ENCODE measurements at places on chromosomes 7 and 10.

DNA sequence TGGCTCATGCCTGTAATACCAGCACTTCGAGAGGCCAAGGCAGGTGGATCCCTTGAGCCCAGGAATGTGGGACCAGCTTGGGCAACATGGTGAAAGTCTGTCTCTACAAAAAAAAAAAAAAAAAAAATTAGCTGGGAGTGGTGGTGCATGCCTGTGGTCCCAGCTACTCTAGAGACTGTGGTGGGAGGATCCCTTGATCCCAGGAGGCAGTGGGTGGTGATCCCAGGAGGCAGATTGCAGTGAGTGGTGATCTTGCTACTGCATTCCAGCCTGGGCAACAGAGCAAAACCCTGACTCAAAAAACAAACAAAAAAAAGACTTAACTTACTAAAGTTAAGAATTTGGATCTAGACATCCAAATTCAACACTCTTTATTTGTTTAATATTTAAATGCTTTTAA lies 10.2 kb upstream of the ADO start:
- no peak for DNase-seq

DNA sequence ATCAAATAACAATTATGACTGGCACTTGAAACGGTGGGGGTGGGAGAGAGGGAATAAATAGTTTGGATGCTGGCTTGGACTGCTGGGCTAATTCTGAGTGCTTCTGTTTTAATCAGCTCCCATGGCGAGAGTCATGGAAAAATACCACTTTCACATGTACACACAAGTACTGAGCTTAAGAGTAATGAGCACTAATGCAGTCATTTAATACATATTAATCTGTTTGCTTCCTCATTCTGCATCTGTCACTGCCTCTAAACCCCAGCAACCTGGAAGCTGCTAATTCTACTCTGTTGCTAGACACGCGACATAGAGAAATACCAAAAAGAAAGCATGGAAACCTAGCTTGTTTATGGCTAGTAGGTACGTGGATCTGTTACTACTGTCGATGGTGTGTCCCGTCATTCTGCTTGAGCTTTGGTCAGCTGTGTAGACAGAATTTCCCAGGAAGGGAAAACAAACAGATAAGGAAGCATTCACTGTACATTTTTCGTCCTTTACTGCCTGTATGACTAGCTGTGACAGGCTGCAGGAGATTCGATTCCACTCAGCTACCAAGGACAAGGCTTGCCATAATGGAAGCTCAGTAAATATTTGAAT lies 238.8 kb downstream of the BAMBI start:
- DNase-seq, result no peak

DNA sequence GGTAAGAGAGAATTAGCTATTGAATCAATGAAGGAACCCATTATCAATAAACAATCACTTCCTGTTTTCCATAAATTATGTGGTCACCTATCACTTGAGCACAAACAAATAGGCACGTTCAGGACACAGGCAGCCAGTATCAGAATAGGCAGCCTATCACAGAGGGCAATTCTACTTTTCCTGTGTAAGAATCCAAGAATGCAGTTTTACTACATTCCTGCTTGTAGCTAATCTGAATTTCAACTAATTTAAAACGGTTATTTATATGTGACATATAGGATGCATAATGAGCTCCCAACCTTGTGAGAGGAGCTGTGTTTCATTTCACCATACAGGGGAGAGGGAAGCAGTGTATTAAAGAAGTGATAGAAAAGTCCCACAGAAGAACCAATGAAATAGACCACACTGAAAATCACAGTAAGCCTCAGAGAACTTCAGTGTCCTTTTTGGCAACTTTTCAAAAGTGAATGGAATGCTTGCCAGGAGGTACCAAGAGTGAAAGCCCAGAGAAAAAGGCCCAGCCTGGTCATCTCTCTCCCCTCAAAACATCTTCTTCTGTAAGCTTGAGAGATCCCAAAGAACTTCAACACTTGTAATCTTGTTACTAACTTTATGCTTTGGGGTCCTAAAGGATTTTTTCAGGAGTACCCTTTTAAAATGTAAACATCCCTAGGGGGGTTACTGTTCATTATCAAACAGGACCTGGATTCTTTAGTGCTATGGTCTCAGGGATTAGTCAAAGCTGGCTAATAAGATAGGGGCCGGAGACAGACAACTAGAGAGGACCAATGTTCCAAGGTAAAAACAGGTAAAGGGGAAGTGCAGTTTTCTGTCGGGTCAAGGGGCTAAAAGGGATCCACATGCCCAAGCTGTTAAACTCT lies 1.3 kb downstream of the IMMP2L start:
- no peak for DNase-seq

DNA sequence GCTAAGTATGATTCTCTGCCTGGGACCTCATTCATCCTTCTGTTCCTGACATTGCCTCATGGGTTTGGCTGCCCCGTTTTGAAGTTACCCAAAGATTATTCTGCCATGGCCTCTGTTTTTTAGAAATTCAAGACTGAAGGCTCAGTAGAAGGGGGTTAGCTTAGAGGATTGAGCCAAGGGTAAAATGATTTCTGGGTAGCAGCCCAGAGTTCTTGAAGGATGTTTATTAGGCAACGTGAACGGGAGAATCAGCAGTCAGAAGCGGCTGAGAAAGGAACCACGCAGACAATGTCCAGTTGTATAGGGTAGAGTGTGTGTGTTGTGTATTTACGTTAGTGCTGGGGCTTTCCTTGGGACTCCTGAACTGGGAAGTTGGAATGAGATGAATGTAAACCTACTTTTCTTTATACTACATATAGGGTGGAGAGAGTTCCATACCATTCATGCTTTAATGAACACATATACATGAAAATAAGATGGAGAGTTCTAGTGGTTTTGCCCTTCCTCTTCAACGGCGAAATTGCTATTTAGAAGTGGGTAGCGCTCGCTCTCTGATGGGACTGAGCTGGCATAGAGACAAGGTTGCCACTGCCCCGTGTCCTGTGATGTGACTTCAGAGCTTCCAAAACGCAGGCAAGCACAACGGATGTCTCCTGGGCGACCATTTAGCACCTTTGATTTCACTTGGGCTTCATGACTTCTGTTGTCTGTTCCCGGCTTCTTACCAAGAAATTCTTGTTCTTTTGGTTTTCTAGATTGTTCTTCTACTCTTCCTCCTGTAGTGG lies 35.0 kb upstream of the IL15RA start:
- no peak for DNase-seq

- no peak for DNase-seq
Measured at GRCh38 chr10:122130474-122131110, 140.5 kb upstream of the BTBD16 start.

- no peak for DNase-seq
Measured at GRCh38 chr7:80210400-80210799, 75.8 kb downstream of the GNAI1 start.

- no peak for DNase-seq
Measured at GRCh38 chr7:44767134-44767911, 18.7 kb downstream of the ZMIZ2 start.

DNA sequence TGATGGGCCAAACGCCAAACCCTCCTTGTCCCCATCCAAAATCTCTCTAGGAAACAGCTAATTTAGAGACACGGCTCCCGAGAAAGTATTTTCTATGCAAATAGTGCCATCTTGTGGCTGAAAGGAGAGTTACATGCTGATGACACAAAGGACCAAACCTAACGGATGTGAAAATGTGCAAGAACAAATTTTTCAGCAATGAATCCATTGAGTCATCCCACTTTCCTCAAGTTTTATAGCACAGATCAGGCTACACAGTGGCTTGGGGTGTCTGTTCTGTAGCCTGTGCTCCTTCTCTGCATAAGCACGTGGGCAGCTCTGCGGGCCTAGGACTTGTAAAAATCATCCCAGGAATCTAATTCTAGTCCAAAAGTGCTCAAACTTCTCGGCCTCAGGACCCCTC lies 154.8 kb upstream of the PRR15 start:
- peak; percentile 70 for DNase-seq

Measured in BJ (cell line).